ENCODE measurements at places on chromosomes 5 and 9. TPM values are rescaled to one million over a fixed set of nuclear protein-coding genes. Genes with fewer than 3 reads are reported as not detected.

DNA sequence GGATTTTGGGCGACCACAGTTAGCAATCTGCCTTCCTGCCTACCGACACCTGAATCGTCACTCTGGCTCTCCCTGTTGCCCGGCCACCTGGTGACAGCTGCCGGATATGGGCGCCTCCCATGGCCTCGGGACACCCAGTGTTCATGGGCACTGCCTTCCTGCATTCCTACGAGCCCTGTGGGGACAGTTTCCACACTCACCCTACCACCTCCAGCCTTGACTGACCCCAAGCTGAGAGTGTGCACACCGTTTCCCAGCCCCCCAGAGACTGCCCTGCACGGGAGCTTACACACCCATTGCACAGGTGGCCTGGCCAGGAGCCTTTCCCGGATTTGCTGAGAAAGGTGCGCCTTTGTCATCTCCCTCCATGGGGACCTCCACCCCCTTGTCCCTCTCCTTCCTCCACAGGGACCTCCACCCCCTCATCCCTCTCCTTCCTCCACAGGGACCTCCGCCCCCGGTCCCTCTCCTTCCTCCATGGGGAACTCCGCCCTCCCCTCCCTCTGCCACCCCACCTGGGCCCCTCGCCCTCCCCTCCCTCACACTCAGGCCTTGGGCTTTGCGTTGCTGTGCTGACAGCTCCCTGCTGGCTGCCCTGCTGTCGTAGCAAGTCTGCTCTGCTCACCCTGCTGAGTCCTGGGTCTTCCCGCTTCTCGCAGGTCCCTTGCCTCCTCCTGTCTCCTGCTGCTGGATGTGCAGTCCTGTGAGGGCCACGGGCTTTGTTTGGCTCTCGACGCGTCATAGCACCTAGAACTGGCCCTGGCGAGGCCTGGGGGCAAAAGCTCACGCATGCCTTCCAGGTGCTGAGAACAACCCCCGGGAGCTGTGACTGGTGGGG, 48.4 kb downstream of the MRPL36 start:
- no peak overlapping the region for H3K27ac ChIP-seq
- no peak overlapping the region for H3K4me3 ChIP-seq
- no peaks in the 10 kb centered on the region for H3K27me3 ChIP-seq
- DNase-seq = peak; percentile 4
- no peaks in the 10 kb centered on the region for H3K36me3 ChIP-seq

- no peaks in the 10 kb centered on the region for H3K4me1 ChIP-seq
- no peaks in the 10 kb centered on the region for H3K27me3 ChIP-seq
- no peak overlapping the region for H3K27ac ChIP-seq
- no peaks in the 10 kb centered on the region for H3K36me3 ChIP-seq
- H3K4me3 ChIP-seq = no peak overlapping the region
- DNase-seq = no peak
These were observed 18.7 kb downstream of the RETREG1 start for GRCh38 chr5:16597946-16598694.

DNA sequence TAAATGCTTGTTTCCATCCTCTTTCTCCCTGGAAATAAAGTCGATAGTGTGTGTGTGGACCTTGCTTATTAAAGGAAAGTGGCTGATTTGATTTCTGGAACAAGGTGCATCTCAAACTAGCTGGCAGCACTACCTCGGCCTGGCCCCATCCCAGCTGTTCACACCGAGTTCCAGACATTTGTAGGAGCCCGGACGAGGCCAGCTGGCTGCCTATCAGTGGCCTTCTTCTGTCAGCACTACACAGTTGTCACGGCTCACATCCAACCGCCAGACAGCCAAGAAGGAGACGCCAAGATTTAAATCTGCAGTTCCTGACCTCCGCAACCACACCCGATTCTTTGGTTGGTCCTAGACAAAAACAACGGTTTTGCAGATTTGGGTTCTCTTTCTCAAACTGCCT, 63.6 kb downstream of the PALM2AKAP2 start:
- H3K4me1 ChIP-seq = no peaks in the 10 kb centered on the region
- H3K4me3 ChIP-seq = no peak overlapping the region
- no peak overlapping the region for H3K27ac ChIP-seq

The PCDHA1 gene
- total RNA-seq = not detected

- H3K27ac ChIP-seq = no peak overlapping the region
- no peak for DNase-seq
- no peaks in the 10 kb centered on the region for H3K4me1 ChIP-seq
- H3K36me3 ChIP-seq = no peaks in the 10 kb centered on the region
- H3K27me3 ChIP-seq = no peaks in the 10 kb centered on the region
These were observed 12.9 kb upstream of the F2RL1 start for GRCh38 chr5:76805821-76806505.

The SLC24A2 gene
- total RNA-seq = 0.05 TPM

The GCNT1 gene
- total RNA-seq = 36.5 TPM

- H3K4me3 ChIP-seq = no peak overlapping the region
- H3K27me3 ChIP-seq = no peaks in the 10 kb centered on the region
- H3K36me3 ChIP-seq = no peaks in the 10 kb centered on the region
- DNase-seq = no peak
- no peaks in the 10 kb centered on the region for H3K4me1 ChIP-seq
These were observed 47.7 kb downstream of the PWWP2A start for GRCh38 chr5:160071516-160071915.

DNA sequence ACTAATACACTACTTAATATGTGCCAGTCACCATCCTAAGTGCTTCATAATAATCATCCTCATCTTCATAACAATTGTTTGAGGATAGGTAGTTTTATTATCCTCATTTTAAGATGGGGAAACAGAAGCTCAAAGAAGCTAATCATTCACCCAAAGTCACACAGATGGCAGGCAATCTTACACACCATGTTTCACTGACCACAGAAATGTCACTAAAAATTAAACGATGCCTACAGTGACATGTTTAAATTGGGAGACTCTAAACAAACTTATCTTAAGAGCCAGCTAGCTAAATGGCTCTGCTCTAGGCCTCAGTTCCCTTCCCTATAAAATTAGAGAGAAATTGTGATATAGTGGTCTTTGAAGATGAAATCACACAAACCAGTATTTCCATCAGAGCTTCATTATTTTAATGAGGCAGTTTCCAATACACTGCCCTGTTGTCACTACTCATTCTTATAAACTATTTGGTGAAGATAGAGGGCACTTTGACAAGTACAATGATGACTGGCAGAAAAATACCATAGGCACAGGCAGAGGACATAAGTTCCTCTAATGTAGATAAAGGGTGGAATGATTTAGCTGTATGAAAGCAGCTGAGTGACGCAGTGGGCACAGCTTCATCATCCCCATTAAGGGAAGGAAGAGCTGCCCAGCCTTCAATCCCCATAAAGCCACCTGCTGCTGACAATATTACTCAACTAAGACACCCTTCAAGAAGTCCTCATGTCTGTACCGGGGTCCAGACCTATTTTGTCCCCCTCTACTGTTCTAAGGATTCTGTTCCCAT, 224.1 kb downstream of the ACTL7B start:
- H3K4me1 ChIP-seq = no peaks in the 10 kb centered on the region
- no peak for DNase-seq
- H3K27me3 ChIP-seq = no peaks in the 10 kb centered on the region
- no peaks in the 10 kb centered on the region for H3K36me3 ChIP-seq
- no peak overlapping the region for H3K4me3 ChIP-seq

GRCh38 chr5:134840811-134841210, 5.0 kb upstream of the C5orf24 start:
- no peak overlapping the region for H3K4me3 ChIP-seq
- H3K27ac ChIP-seq = no peak overlapping the region
- DNase-seq = no peak
- no peaks in the 10 kb centered on the region for H3K4me1 ChIP-seq

DNA sequence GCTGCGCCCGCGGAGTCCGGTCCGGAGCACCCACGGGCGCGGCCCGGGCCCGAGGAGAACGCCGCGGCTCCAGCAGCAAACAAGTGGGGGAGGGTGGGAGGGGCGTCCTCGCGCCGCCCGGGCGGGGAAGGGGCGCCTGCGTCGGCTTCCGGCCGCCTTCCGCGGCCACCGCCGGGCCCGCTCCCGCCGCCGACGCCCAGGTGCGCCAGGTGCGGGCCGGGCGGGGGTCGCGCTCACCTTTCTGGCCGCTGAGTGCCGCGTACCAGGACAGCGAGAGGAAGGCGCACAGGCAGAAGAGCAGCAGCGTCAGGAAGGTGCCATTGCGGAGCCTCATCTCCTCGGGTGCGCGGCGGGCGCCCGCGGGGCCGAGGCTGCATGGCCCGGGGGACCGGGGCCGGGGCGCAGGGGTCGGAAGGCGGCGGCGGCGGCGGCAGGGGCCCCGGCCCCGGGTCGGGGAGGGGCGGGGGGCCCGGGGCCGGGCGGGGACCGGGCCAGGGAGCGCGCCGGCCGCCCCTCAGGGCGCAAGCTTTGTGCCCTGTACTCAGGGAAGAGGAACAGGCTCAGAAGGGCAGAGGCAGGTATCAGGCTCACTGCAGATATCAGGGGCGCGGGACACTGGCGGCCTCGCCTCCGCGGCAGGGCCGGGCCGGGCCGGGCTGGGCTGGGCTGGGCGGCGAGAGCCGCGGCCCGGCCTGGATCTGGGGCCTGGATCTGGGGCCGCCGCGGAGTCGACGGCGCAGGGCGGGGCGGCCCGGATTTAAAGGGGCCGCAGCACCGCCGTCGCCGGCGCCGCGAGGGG, at the start of gene MGAT4B:
MGAT4B (minus strand) TSS at position 617 of the 799 bp plus-strand sequence; CDS start at position 334, 283 bp downstream.
- H3K4me3 ChIP-seq = peak within 1 kb of the TSS; percentile 84
- peak within 1 kb of the TSS; percentile 99 for H3K27ac ChIP-seq
- no peaks in the 10 kb centered on the region for H3K27me3 ChIP-seq

- H3K4me3 ChIP-seq = no peak overlapping the region
- no peak for DNase-seq
- H3K27me3 ChIP-seq = no peaks in the 10 kb centered on the region
- no peaks in the 10 kb centered on the region for H3K4me1 ChIP-seq
These were observed 398.9 kb downstream of the PLK2 start for GRCh38 chr5:58060996-58061395.

The EPB41L4B gene
- 151 TPM for total RNA-seq

The NR4A3 gene
- 3.9 TPM for total RNA-seq

GRCh38 chr5:72412283-72413055, 92.3 kb downstream of the PTCD2 start:
- H3K27ac ChIP-seq = no peak overlapping the region
- DNase-seq = no peak
- no peak overlapping the region for H3K4me3 ChIP-seq
- H3K27me3 ChIP-seq = no peaks in the 10 kb centered on the region

- no peaks in the 10 kb centered on the region for H3K4me1 ChIP-seq
- no peaks in the 10 kb centered on the region for H3K36me3 ChIP-seq
- H3K27me3 ChIP-seq = no peaks in the 10 kb centered on the region
- no peak overlapping the region for H3K27ac ChIP-seq
- H3K4me3 ChIP-seq = no peak overlapping the region
These were observed 110.0 kb upstream of the TUT7 start for GRCh38 chr9:86464242-86464641.

DNA sequence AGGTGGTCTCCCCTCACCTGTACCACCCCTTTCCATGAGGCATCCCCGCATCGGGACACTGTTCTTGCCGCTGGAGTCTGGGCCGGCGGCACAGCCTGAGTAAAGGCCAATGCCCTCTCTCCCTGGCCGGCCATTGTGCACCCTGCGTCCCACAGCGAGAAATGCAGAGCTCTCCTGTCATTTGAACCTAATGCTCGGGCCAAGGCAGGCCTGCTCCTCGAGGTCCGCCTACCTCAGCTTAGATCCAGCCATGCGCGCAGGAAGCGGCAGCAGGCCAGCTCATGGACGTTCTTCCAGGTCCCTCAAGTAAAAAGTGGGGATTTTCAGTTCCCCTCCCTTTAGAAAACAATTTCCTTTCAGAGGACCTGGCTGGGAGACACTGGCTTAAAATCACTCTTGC, 135.0 kb downstream of the HSD17B3 start:
- H3K4me3 ChIP-seq = no peak overlapping the region
- H3K4me1 ChIP-seq = peaks cover 4% of the 10 kb centered on the region
- H3K27ac ChIP-seq = no peak overlapping the region
- no peaks in the 10 kb centered on the region for H3K36me3 ChIP-seq

DNA sequence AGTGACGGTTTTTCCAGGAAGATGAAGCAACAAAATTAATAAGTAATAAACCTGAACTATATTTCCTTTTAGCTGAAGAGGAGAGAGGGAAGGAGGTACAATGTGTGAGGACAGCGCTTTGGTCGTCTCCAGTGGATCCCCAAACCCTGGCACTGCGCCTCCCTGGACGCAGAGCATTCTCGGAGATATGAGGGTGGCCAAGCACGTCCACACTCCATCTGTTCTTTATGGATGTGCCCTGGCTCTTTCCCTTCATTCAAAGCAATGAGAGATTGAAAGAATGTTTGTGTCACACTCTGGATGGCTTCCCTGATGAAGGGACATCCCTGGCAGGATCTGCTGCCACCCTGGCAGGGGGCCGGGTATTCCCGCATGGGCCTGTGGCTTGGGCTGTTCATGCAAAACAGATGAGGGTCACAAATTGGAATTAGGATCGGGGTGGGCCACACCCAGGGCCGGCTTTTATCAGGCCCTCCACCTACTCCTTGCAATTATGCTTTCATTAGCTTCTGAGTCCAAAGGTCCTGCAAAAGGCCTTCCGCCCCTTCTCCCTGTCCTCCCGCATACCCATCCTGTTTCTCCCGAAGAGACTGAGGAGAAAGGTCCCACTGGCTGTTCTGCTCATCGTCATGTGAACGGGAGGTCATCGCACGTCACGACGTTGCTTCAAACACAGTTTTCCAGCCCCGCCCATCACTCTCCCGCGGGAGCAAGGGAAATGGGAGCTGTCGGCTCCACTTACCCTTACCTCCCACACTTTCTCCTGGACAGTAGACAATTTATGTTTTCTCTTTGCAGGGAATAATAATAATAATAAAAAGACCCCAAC, 286.1 kb upstream of the IRX4 start:
- H3K4me1 ChIP-seq = no peaks in the 10 kb centered on the region
- H3K27me3 ChIP-seq = no peaks in the 10 kb centered on the region
- H3K36me3 ChIP-seq = no peaks in the 10 kb centered on the region
- no peak overlapping the region for H3K4me3 ChIP-seq

- H3K36me3 ChIP-seq = no peaks in the 10 kb centered on the region
- H3K27ac ChIP-seq = peak overlapping the region; percentile 98
- H3K27me3 ChIP-seq = no peaks in the 10 kb centered on the region
These were observed 7.1 kb upstream of the KLF9 start for GRCh38 chr9:70421272-70422180.

GRCh38 chr5:101292199-101292598, 389.1 kb upstream of the ST8SIA4 start:
- no peaks in the 10 kb centered on the region for H3K36me3 ChIP-seq
- no peak overlapping the region for H3K4me3 ChIP-seq
- H3K4me1 ChIP-seq = no peaks in the 10 kb centered on the region
- no peak overlapping the region for H3K27ac ChIP-seq
- DNase-seq = no peak
- no peaks in the 10 kb centered on the region for H3K27me3 ChIP-seq

- H3K36me3 ChIP-seq = no peaks in the 10 kb centered on the region
- no peak overlapping the region for H3K4me3 ChIP-seq
- H3K27ac ChIP-seq = no peak overlapping the region
- no peak for DNase-seq
These were observed 21.5 kb downstream of the ACER2 start for GRCh38 chr9:19430201-19430760.

- no peak overlapping the region for H3K27ac ChIP-seq
- no peaks in the 10 kb centered on the region for H3K4me1 ChIP-seq
- H3K36me3 ChIP-seq = no peaks in the 10 kb centered on the region
These were observed 16.1 kb downstream of the GFI1B start for GRCh38 chr9:132994410-132995120.

The PPP2R2B gene
- total RNA-seq = 0.35 TPM

Measured in colonic mucosa (tissue), 4 donors.